IPS DF 19.7 (cell line): ENCODE measurements at places on chromosomes 3 and 15.

DNA sequence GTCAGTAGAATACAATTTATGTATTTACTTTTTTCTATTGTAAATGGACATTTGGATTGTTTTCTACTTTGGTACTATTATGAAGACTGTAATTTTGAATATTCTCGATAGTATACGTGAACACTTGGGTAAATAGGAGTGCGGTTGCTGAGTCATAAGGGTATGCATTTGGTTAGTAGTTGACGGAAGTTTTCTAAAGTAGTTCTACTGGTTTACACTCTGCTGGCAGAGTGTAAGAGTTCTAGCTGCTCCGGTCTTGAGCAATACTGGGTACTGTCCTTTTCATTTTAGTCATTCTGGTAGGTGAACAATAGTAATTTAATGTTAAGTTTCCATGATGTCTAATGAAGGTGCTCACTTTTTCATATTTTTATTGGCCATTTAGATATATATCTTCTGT is 70.0 kb downstream of the MEF2A start:
- DNase-seq = no peak

DNA sequence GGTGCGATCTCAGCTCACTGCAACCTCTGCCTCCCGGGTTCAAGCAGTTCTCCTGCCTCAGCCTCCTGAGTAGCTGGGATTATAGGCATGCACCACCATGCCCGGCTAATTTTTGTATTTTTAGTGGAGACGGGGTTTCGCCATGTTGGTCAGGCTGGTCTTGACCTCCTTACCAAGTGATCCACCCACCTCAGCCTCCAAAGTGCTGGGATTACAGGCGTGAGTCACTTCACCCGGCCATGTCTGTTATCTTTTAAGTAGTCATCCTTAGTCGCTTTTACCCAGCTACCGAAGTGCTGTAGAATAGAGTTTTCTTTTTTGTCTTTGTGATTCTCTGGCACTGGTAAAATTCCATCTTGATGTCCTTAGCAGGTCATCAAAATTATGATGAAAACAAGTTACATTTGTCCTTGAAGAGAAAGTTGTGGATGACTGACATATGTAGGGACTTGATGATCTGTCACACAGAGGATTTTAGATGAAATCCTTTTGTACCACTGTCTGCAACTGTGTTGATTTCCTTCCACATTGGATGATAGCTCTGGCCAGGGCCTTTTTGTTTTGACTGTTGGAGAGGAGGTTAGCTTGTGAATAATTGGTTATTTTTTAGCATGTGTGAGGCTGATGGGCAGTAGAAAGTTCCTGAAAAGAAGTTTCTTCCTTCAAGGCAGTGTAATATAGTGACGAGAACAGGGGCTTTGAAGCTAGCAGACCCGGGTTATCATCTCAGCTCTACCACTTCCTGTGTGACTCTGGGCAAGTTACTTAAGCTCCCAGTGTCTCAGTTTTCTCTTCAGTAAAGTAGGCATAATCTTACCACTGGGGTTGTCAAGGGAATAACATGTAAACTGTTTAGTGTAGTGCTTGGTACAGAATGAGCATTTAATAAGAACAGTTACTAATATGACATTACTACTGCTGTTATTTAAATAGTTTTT is 18.8 kb downstream of the ATG7 start:
- no peak for DNase-seq

- no peak for DNase-seq
Observed at GRCh38 chr15:97963779-97964178, 3.3 kb downstream of the ARRDC4 start.

- no peak for DNase-seq
Observed at GRCh38 chr3:110378481-110378880, 693.1 kb upstream of the NECTIN3 start.

DNA sequence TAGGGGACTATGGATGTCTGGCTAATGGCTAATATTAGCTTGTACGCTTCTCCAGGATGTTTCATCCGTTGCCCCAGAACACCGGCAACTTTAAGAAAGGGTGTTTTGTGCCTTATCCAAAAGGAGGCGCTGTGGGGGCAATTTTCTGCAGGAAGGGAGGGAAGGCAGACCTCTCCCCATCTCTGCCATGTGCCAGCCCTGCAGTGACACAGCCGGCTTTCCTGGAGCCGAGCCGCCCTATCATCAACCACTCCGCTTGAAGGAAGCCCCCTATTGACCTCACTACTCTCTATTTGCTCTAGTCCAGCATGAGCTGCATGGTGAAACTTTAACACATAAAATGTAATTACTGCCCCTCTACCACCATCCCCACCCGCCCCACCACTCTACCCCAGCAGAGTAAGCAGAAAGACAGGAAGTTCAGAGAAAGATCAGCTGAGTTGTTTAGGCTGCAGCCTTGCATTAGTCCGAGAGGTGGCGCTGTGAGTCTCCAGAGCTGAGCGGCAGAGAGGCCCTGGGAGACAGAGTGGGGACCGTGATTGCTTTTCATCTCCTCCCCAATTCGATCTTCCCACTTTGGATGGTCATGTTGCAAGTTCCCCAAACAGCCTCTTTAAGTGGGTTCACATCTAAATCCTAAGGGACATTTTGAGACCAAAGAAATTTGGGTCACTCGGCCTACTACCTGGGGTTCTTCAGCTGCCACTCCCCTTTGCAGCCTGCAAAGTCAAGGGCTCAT is 24.5 kb upstream of the RAD18 start:
- DNase-seq = no peak

DNA sequence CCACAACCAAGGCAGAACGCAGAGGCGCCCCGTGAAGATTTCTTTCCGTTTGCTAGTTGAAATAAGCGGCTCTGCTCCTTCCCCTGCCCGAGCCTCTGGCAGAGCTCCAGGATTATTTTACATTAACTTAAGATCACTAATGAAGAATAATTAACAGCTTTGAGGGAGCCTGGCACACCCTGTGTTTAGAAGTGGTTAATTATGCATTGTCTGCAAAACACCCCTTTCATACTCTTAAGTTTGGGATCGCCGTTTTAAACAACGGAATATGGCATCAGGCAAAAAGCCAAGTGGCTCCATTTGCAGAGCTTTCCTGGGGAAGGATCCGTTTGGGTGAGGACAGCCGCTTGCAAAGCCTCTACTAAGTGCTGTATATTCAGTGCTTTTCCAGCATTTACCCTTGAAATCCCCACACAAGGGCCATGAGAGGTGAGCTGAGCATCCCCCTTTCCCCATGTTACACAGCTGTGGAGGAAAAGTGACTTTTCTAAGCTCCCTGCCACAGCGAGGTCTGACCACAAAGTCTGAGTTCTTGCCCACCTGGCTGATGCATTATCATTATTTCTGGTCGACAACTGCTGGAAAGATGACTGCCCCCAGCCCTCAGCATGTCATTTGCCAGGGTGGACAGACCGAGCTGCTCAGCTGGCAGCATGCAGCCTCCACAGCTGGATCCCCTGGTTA is 33.9 kb downstream of the IQSEC1 start:
- DNase-seq = no peak

- no peak for DNase-seq
Observed at GRCh38 chr15:78061963-78062427, 15.5 kb downstream of the TBC1D2B start.

- DNase-seq = no peak
Observed at GRCh38 chr3:138051947-138052802, 42.2 kb downstream of the CLDN18 start.

DNA sequence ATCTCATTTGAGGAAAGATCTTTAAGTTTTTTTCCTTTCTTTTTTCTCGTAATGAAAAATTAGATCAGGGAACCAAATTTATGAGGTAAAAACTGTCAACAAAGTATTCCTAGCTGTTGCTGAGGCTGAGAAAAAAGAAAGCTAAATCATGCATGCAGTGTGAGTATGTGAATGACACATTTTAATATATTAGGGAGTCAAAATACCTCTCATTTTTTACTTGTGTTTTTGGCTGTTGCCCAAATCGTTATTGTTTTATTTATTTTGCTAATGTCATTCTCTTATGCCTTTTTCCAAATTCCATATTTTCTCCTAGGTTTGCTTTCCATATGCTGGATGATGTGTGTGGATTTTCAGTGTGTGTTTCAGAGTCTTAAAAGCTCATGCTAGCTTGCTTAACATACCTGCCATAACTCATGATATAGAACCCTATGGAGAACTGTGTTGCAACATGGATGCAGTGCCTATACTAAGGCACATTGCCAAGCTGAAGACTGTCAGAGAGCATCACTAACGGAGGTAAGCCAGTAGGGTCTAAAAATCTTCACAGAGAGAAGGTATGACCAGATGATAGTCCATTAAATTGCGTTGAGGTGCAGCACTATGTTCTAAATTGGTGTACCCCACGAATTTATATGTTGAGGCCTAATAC is 629.5 kb upstream of the KCNMB2 start:
- DNase-seq = no peak

DNA sequence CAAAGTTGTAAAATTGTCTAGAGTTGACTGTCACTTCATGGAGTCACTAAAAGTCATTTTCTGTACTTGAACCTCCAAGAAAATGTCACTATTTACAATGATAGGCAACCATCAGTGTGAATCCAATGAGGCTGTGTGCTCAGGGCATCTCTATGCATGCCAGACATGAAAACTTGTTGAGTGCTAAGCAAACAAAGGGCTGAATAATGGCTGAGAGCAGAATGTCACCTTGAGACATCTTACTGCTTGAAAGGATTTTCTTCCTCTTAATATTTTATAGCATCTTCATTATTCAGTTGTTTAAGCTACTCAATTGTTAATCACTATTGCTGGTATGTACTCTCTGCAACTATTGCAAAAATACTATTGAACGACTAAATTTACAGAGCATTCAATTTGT is 184.7 kb downstream of the PLCH1 start:
- DNase-seq = no peak

- DNase-seq = no peak
Observed at GRCh38 chr3:16460886-16461285, 52.6 kb downstream of the RFTN1 start.

GRCh38 chr3:22089284-22089683 is 338.3 kb upstream of the ZNF385D start:
- no peak for DNase-seq

DNA sequence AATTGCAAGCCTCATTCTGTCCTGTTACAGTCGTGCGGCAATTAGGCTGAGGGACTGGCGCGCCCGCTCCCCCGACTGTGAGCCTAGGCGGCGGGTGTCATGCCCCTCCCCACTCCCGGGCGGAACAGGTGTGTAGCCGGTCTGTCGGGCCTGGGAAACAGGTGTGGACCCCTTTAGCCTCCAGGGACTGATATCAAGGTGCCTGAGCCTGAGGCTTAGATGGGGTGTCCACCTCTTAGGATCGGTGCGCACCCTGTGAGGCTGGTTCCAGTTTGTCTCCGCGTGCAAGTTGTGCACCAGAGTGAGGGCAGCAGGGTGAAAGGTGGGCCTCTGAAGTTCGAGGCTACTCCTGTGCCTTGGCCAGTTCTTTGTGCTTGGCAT is 686 bp downstream of the VPS8 start:
- no peak for DNase-seq

DNA sequence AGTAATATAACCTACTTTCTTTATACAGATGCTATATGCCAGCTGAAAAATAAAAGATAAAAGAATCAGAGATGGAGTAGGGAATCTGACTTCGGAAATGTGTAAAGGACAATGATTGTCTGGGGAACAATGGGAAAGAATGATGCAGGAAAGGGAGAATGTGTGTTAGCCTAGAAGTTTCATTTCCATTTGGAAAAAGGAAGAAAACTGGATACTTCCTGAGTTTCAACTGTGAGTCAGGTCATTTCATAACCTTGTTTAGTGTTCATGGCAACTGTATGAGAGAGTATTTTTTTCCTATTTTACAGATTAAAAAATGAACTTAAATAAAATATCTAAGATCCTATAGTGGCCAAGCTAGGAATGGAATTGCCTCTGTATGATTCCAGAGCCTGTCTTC is 261.3 kb upstream of the NECTIN3 start:
- DNase-seq = no peak
